ENCODE measurements at places on chromosomes 1 and 21.

DNA sequence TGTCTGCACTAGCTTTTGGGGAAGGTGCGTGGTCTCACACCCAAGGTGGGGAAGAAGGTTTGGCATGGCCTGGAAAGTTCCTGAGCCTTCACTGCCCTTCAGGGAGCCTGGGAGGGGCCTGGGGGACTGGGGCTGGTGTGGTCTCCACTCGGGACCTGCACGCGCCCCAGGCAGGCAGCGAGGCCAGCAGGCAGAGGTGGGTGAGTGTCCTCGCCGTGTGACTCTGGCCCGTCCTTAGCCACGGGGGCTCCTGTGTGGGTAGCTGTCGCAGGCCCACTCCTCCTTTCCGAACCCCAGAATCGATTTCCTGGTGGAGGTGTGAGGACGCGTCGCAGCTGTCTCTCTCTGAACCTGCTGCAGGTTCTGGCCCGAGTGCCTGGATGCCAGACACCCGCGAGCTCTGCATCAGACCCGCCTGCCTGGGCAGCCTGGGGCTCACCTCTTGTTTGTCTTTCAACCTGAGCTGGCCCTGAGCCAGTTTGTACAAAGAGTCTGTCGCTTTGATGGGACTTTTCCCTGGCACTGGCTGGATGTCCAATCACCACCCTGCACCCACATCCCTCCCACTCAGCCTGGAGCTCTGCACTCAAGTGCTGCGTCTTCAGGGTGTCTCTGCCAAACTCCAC lies 36.0 kb upstream of the SLC19A1 start:
- no peak for DNase-seq

DNA sequence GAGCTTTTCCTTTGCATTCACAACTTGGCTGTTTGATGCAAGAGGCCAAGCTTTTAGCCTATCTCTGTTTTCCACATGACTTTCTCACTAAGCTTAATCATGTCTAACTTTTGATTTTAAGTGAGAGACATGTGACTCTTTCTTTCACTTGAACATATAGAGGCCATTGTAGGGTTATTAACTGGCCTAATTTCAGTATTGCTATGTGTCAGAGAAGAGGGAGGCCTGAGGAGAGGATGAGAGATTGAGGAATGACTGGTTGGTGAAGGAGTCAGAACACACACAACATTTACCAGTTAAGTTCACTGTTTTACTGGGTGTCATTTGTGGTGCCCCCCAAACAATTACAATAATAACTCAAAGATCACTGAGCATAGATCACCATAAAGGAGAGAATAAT lies 193.5 kb downstream of the CYYR1 start:
- DNase-seq, result no peak

- peak; percentile 4 for DNase-seq
Measured at GRCh38 chr1:80656641-80657040, 1144.1 kb upstream of the ADGRL2 start.

GRCh38 chr21:26423511-26423910 lies 149.6 kb downstream of the CYYR1 start:
- DNase-seq, result no peak

DNA sequence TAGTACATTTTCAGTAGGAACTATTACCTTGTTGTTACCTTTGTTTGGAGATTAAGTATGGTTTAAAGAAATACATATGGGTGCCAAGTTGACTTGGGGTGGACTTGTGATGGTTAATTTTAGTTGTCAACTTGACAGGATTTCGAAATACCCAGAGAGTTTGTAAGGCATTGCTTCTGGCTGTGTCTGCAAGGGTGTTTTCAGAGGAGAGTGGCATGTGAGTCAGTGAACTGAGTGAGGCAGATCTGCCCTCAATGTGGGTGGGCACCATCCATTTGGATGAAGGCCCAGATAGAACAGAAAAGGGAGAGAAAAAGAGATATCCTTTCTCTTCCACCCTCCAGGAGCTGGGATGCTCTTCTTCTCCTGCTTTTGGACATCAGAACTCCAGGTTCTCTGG lies 315.5 kb downstream of the GPATCH2 start:
- no peak for DNase-seq

DNA sequence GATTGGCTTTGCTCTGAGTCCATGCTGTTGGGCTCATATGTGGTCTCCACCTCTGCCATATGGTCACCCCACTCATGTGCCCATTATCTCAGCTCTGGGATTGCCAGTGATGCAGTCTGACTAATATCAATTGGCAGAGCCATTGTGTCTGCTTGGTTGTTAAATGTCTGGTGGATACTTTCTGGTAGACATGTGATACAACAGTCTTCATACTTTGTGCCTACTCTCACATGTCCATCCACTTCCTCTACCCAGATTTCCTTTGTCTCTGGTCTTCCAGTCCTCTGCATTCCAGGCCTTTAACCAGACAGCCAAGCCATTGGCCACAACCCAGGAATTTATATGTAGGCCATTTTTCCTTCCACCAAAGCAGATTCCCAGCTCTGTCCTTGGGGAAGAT lies 30.8 kb upstream of the DIPK1A start:
- peak; percentile 23 for DNase-seq

DNA sequence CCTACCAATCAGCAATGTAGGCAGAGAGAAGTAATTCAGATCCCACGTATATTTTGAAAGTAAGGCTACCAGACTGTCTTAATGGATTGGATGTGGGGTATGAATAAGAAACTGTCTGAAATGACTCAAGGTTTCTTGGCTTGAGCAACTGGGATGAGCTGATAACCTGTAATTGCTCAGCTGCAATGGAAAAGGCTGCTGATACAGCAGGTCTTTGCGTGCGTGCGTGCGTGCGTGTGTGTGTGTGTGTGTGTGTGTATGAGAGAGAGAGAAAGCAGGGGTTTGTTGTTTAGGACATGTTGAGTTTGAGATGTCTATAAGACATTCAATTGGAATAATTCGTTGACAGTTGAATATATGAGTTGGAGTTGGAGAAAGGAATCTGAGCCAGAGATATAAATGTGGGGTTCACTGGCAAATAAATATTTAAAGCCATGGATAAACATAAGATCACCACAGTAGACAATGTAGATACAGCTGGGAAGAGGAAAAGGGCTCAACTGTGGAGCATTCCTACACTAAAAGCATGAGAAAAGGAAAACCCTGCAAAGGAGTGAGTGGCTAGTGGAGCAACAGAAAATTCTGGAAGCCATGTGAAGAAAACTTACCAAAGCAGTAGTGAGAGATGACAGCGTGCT lies 72.9 kb downstream of the UCHL5 start:
- DNase-seq, result peak; percentile 16

- DNase-seq, result peak; percentile 90
Measured at GRCh38 chr1:54118704-54119103, 34.1 kb downstream of the CDCP2 start.

DNA sequence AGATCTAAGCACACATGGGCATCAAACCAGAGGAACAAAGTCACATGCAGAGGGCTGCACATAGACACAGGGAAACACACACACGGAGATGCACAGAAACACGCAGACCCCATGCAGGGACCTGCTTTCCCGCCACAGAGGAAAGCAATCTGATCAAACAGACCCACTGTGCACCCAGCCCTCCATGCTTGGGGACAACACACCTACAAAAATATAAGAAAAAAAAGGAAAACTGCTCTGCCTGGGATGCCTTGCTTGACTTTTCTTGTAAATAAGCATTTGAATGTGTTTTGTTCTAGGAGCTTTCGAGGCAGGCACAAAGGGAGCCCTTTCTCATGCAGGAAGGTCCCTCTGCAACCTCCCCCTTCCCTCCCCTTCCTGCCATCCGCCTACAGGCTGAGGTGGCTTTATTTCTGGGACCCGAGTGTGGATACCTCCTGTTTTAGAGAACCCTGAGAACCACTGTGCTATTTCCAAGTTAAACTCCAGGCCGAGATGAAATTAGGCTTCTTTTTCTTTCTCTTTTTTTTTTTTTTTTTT lies 3.5 kb upstream of the ICMT start:
- DNase-seq, result no peak

GRCh38 chr1:115134850-115135480 lies 45.7 kb upstream of the TSPAN2 start:
- DNase-seq, result peak; percentile 90

All from fibroblast of skin of abdomen (primary cell).